ENCODE measurements at places on chromosomes 1 and 21.

GRCh38 chr21:45912611-45913417 is 68.8 kb upstream of the COL6A1 start:
- DNase-seq, result no peak

GRCh38 chr1:147762233-147763024 is 2.0 kb upstream of the GJA5 start:
- DNase-seq, result no peak

DNA sequence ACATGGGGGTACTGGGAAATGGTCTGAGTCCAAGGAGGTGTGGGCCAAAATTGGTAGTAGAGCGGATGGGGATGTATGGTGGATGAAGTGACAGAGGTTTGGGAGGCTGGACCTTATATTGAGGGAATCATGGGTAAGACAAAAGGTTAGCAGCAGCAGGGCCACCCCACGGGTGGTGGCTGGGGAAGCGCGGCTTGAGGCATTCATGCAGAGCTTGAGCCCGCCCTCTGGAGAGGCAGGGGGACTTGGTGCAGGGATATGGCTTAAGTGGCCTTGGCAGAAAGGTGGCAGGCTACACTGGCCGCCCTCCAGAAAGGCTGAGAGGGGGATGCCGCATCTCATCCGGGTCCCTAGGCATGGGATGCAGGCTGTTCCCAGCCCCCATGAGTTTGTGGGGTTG is 31.5 kb downstream of the HMGB4 start:
- DNase-seq, result no peak

DNA sequence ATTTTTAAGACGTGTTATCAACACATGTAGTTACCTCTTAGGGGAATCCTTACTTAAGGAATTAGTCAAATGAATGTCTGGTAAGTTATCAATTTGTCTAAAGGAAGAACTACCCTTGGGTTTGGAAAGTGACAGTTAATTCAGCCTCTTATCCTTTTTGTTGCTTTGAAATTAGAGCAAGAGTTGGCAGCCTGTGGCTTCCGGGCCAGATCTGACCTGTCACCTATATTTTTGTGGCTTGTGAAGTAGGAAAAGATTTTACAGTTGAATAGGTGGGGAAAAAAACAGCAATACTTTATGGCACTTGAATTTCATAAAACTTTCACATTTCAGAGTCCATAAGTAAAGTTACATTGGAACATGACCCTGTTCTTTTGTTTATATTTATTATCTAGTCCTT is 5.5 kb downstream of the MRPS6 start:
- DNase-seq, result no peak

DNA sequence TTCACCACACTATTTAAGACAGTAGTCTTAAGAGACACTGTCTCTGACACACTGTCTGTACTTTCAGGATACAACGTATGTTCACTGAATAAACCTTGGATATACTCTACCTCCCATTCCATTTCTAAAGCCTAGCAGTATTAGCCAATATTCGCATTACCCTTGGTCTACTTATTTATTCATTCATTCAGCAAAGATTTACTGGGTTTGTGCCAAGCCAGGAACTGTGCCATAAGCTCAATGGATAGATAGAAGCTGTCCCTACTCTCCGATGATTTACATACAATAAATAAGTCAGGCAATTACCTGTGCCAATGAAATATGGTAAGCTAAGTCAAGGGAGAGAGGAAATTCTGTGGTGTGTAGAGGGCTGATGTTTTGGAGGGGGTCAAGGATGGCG is 195.2 kb upstream of the RAB4A start:
- no peak for DNase-seq

GRCh38 chr21:26047279-26047967 is 123.1 kb downstream of the APP start:
- no peak for DNase-seq

DNA sequence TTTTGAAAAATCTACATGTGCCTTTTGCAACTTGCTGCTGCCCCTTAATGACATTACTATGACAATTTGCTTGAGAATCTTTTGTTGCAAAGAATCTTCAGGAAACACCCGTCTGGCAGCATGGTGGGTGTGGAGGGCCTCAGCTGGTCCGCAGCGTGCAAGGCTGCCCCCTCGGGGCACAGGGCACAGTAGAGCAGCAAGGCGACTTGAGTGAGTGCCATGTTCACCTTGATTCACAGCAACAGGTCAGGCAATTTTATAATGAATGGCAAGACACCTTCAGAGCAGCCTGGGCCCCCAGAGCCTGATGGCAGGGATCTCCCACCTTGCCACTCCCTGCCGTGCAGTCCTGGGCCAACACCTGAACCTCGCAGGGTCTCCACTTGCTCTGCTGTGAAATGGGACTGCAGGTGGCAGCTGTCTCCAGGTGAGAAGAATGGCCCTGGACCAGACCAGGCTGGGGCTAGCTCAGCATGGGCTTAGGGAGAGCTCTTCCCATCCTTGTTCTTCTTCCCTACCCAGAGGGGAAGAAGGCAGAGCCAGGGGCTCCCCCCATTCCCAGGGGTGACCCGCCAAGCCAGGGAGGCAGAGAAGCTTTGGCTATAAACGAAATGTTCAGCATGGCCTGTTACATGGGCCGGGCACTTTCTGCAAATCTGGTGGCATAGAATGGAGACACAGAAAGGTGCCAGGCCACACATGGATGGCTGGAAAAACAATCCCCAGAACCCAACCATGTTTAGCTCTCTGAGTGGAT is 34.5 kb upstream of the ACTRT2 start:
- DNase-seq, result no peak
